ENCODE measurements at places on chromosomes 5 and 9.

DNA sequence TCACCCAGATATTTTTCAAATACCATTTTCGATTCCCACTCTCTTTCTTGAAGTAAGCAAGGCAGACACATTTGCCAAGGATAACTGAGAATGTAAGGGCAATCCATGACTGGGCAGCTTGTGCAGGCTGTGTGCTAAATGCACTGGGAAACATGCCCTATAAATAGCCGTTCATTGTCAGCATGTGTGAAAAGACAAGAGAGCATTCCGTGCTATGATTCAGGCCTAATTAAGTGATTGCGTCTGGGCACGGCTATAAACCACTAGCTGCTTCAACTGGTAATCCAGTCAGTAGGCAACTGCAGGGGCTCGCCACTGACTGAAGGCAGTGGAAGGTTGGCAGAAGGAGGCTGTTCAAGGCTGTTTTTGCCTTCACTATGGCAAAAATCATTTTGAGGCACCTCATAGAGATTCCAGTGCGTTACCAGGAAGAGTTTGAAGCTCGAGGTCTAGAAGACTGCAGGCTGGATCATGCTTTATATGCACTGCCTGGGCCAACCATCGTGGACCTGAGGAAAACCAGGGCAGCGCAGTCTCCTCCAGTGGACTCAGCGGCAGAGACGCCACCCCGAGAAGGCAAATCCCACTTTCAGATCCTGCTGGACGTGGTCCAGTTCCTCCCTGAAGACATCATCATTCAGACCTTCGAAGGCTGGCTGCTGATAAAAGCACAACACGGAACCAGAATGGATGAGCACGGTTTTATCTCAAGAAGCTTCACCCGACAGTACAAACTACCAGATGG is at the start of gene HSPB3:
Gene HSPB3, plus strand, starts transcription at position 287 of the 745 bp plus-strand sequence. Its CDS starts 91 bp downstream, at position 378.
- DNase-seq: peak; percentile 38

DNA sequence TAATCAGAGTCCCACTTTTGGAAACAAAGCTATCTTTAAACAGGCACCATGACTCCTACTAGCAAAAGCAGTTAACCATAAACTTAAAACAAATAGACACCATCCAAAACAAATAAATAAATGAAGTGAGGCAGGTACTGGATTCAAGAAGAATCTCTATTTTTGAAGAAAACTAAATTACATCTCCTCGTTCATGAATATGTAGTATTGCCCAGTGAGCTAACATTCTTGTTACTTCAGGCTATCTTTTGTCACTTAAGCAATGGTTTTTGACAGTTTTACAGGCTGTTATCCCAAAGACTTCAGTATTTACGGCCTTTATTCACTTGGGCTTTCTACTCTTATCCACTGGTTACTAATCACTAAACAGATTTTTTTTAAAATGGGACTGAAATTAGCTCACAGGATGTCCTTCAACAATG is 242.5 kb downstream of the MLLT3 start:
- DNase-seq: no peak

DNA sequence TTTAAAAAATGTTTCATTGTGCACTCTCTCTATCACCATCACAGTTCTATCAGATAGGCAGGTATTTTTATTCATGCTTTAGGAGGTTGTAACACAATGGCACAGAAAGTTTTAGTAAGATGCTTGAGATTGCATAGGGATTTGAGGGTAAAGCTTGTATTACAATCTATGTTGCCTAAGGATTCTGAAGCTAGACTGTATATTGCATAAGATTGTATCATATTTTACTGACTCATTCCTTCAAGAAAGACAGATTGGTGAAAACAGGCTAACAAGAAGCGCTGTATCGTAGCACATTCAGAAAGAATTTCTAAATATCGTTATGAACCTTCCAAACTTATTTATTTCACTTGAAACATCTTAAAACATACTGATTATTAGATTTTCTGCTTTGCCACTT is 577.7 kb downstream of the EBF1 start:
- DNase-seq: no peak

- DNase-seq: peak; percentile 36
Observed at GRCh38 chr5:177431317-177432142, 5.1 kb downstream of the GRK6 start.

- no peak for DNase-seq
Observed at GRCh38 chr5:158303275-158303674, 444.3 kb upstream of the CLINT1 start.

GRCh38 chr9:94159069-94159939 is 75.0 kb downstream of the PTPDC1 start:
- no peak for DNase-seq

- DNase-seq: no peak
Observed at GRCh38 chr5:54146916-54147315, 163.5 kb downstream of the ARL15 start.

- no peak for DNase-seq
Observed at GRCh38 chr9:116653348-116654058, 33.6 kb upstream of the TRIM32 start.

DNA sequence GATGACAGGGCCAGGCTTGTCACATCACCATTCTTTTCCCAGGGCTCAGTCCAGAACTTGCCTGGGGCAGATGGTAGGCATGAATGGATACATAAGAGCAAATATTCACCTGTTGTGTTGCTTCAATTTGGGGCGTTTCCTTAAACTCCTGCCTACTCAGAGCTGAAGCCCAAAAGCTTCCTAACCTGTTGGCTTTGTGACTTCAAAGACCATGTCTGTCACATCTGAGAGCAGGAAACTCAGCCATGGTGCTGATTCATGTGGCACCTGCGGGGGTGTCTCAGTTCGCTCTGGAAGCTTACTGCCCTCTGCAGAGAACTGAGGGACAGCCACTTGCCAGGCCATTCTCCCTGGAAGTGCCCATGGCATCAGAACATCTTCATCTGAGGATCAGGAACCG is 246.6 kb downstream of the HSPA4 start:
- no peak for DNase-seq

DNA sequence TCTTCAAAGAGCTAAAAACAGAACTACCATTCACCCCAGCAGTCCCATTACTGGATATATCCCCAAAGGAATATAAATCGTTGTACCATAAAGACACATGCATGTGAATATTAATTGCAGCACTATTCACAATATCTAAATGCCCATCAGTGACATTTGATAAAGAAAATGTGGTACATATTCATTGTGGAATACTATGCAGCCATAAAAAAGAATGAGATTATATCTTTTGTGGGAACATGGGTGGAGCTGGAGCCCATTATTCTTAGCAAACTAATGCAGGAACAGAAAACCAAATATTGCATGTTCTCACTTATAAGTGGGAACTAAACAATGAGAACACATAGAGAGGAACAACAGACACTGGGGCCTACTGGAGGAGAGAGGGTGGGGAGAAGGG is 38.7 kb downstream of the FCHO2 start:
- DNase-seq: no peak

- DNase-seq: no peak
Observed at GRCh38 chr9:137484551-137485315, 25.6 kb upstream of the NSMF start.

GRCh38 chr5:12934722-12935121 is 1009.8 kb downstream of the DNAH5 start:
- DNase-seq: no peak

DNA sequence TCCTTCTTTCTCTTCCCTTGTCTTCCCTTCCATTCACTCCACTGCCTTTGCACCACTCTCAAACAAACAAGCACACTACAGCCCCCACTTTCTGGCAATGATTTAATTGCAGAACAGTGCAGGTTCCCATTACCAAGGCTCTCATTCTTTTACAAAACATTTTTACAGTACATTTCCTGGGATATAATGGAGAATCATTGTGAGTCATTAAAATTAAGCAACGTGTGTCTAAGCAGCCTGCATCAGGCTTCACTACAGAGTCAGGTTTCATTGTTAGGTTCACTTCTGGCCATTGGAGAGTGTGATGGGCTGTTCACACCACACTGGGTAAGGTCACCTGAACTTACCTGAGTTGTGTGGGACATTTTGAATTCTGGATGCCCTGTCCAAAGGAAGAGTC is 303.5 kb downstream of the TRIM32 start:
- DNase-seq: no peak

DNA sequence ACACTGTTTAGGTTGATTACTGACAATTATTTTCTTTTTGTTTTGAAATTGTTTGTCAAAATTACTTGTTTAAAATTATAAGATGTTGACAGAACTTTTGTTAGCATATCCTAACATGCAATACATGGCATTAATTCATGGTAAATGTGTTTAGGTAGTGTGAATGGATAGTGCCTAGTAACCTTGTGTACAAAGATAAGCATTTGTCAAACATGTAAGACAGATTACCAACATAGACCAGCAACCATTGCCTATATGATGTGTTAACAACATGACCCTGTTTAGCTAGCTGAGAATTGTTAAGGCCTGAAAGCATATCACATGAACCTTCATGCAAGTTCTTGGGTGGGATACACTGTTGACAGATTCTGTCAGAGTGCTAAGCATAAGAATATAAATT is 13.4 kb downstream of the MAN2A1 start:
- DNase-seq: no peak

DNA sequence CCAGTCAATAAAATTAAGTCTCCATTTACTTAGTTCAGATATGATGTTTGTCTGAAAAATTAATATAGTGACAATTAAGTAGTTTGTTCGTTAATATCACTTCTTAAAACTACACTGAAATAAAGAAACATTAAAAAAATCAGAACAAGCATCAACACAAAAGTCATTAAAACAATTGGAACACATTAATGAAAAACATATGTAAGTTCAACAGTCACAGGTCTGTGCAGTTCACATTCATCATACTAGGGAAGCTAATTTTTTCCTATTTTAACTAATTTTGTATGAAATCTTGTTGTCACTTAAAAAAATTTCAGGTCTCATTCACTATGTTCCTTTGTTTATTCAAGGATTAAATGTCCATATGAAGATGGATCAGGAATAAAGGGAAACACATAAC is 22.5 kb downstream of the POC5 start:
- no peak for DNase-seq

DNA sequence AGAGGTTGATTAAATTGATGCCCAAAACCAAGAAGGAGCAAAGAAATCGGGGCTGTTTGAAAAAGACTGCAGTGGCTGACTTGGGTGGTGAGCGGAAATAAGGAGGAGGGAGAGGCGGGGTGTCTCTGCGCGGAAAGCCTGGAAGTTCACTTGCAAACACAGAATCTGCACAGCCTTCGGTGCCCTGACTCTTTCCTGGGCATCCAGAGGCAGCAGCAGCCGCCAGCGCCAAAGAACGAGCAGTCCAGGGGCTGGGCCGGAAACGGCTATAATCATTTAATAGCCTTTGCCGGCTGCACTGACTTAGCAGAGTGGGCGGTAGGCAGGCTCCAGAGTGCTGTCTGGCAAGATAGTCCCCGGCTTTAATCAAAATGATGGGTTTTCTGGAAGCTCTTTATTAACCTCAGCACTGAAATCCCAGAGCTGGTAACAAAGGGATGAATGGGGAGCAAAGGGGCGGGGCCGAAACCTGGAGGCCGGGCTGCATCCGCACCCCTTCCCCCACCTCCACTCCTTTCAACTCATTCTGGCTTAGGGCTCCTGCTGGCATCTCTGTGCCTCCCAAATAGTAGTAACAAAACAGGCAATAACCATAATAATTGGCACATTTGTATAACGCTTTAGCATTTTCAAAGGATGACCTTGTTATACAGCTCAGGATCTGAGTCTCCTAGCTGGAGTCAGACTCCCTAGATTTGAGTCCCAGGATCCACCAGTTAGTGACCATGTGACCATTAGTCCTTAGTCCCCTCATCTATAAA is 35.7 kb downstream of the PCDHAC2 start:
- DNase-seq: no peak

- DNase-seq: no peak
Observed at GRCh38 chr5:95184924-95185323, 100.0 kb downstream of the MCTP1 start.

DNA sequence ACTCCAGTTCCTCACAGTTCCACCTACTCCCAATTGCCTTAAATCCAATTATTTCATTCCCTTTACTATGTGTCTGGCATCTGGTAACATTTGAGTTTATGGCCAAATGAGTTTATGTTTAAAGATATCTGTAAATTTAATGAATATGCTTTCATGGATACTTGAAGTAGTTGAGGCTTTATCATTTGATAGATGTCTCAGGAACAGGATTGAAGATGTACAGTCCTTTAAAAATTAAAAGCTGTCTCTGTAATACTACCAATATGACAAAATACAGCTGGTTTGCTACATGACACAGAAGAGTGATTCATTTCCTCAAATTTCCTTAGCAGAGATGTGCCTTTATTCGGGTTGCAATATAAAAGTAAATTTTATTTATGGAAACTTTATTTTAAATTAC is 2326.0 kb upstream of the ACO1 start:
- DNase-seq: no peak

DNA sequence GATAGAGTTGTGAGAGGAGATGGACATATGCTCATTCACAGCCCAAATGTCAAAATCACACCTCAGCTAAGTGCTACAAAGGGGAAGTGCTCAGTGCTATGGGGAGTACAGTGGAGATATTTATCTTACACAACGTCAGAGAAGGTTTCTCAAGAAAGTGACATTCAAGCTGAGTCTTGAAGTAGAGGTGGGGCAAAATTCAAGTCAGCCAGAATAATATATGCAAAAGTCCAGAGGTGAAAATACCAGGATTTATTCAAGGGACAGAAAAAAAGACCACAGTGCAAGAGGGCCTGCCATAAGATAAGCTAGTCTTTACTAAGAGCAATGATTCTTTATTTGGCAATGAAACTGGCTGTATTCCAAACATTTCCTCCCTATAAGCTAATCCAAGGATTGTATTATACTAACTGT is 327.8 kb upstream of the PIK3R1 start:
- DNase-seq: no peak

DNA sequence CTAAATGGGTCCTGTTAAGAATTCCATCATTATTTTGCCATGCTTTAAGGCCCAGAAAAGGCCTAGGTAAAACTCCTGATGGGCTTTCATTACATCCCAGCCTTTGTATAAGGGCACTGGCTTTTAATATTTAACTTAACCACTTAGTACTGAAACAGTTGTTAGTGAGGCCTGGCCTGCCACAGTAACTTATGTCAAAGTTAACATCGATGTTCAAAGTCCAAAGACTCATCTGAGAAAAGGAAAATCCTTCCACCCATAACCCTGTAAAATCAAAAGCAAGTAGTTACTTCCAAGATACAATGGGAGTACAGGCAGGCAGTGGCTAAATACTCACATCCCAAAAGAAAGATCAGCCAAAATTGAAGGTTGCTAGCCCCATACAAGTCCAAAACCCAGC is 15.0 kb upstream of the UGT3A1 start:
- no peak for DNase-seq

- DNase-seq: no peak
Observed at GRCh38 chr9:120104771-120105170, 475.2 kb downstream of the CDK5RAP2 start.

GRCh38 chr5:15946026-15946425 is 233.6 kb downstream of the MARCHF11 start:
- no peak for DNase-seq

- no peak for DNase-seq
Observed at GRCh38 chr9:90044710-90045151, 439.9 kb downstream of the GADD45G start.

GRCh38 chr5:56270058-56270457 is 36.9 kb upstream of the ANKRD55 start:
- no peak for DNase-seq

GRCh38 chr5:170836226-170836625 is 25.6 kb upstream of the RANBP17 start:
- DNase-seq: no peak

GRCh38 chr9:99743455-99743854 is 78.2 kb upstream of the NR4A3 start:
- no peak for DNase-seq
